NCI-H510A treated with DMSO at 0.1 percent for 48 hours (cell line): ENCODE measurements at places on chromosomes 13 and 19.

GRCh38 chr19:2624537-2625091 is 77.9 kb downstream of the GNG7 start:
- DNase-seq, result no peak

DNA sequence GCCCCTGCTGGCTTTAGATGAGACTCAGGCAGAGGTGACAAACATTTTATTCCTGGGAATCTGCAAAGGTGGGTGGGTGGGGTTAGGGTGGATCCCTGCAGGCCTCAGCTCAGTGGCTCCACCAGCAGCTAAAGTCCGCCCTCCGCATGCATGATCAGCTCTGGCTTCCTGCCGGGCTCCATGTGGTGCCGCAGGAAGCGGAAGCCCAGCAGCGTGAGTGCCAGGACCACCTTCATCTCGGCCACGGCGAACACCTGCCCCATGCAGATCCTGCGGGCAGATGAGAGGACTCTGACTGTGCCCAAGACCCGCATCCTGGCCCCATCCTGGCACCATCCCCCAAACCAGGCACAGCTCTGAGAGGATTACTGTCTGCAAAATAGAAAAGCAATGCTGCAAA is 26.3 kb downstream of the CYP4F2 start:
- no peak for DNase-seq

DNA sequence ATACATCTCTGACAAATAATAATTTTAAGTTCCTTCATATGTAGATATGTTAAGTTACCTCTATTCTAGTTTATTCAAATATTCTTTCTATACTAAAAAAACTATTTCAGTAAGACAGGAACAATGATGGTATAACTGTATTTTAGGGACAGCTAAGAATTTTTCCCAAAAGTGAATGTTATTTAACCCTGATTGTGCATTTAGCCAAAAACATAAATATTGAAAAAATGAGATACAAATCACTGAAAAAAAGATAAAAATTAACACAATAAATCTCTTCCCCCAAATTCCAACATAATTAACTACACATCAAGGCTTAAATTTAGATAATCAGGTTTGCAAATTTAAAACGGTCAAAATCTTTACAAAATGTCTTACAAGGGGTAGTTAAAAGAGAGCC is 58.1 kb downstream of the KCNRG start:
- DNase-seq, result no peak

DNA sequence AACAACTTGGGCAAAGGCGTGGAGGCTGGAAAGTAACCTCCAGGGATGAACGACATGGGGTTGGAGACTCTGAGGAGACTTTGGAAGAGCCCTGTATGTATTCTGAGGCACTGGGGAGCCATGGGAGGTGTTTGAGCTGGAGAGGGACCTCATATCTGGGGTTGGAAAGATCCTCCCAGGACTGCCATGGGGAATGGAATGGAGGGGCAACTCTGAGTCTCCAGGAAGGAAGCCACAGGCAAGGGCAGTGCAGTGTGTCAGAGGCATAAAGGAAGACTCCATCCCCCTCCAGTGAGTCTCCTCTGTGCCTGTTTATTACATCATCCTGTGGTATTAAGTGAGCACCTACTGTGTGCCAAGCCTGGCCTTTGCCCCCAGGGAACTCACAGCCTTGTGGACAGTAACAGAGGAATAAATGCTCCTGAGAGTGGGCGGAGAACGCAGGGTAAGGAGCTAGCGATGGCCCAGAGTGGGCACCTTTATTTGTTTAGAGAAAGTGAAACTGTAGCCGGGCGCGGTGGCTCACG is 7.7 kb downstream of the PEAK3 start:
- DNase-seq, result no peak

DNA sequence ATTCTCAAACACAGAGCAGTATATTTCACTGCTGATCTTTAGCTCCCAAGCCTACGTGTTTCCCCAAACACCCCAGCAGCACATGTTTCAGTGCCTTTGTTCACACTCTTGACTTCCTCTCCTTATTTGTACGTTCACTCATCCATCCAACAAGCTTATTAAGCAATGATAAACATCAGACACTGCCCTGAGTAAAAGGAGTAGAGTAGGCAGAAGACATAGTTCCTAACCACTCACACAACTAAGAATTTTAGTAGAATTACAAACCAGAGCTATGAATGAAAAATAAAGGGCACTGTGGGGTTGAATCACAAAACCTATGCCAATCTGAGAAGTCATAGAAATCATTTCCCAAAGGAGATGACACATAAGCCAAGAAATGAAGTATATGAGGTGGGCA is 213.5 kb downstream of the DIAPH3 start:
- DNase-seq, result no peak

- DNase-seq, result no peak
These were observed 52.5 kb upstream of the RXFP2 start for GRCh38 chr13:31686670-31687425.

DNA sequence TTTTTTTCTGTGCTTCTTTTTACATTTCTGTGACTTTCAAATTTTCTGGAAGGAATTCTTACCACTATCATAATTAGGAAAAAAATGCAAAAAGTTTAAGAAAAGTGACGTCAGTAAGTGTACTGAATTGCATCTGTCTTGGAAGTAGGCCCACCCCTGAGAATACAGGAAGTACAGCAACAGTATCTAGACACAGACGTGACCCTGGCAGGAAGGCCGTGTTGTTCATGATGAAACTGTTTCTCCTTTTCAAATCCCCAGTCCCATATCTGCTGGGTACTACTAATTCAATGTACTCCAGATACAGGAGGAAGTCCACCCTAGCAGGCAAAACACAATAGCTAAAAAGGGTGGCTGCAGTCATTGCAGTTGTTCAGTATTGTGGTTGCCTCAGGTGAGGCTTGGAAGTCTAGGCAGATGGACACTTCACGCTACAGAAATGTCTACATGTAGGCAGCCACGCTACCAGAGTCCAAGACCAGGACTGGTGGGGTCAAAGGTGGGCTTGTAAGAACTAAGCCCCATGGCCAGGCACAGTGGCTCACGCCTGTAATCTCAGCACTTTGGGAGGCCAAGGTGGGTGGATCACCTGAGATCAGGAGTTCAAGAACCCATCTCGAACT is 49.6 kb upstream of the MED4 start:
- DNase-seq, result no peak

DNA sequence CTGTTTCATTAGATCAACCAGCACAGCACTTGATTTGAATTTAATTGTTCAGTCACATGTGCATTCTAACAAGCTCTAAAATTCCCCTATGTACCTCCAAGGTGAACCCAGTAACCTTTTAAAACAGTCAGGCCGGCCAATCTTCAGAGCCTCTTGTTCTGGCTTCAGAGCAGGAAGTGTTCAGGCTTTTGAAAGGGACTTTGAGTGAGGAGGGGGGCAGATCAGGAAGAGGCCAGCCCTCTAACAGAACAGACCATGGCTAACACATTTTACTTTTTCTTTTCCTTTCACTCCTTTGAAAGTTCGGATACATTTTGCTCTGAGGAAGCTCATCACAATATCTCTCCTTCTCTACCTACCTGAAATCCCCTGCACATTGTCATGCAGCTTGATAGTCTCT is 390.3 kb downstream of the TBC1D4 start:
- no peak for DNase-seq

DNA sequence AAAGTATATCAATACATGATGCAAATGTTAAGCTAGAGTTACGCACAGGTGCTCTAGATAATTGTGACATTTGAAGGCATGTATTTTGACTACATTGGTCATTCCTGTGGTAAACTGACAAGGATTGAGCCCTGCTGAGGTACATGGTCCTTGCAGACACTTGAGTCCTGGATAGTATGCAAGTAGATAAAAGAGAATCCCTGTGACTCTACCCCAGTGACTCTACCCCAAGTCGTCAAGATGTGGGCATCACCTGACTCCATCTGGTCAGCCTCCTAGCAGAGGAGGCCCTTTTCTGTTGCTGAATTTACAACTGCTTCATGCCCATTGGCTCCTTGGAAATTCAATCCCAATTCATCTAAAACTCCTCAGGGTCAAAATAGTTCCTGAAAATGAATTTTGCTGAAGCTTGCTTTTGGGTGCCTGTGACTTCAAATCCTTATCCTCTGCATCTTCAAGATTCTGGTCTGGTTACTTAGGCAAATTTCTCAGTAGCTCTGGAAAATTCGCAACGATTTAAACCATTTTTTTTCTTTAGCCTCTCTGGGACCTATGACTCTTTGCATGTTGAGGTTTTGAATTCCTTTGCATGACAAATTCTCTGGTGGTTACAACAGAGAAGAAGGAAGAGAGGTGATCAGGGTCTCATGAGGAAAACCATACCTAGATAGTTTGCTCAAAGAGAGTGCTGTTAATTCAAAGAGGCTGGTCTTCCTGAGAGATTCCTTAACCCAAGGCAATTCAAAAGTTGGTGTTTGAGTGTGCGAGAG is 422.1 kb downstream of the FGF9 start:
- DNase-seq, result no peak
